Fibroblast of skin of right biceps (primary cell): ENCODE measurements at places on chromosomes 5 and 9.

DNA sequence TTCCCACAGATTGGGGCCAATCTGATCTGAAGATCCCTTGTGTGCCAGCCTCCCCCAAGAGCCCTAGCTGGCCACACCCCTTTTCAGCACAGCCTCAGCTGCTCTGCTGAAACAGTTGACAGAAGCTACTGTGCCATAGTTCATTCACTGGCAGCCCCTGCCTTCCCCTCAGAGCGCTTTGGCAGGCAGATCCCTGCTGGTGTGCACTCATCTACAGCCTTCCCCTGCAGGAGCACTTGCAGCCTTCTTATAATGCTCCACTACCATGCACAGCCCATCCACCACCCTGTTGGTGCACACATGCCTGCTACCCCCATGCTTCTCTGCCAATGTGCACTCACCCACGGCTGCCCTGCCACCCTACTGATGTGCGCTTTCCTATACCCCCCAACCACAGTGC lies 471.3 kb downstream of the MTRR start:
- no peak for DNase-seq

- no peak for DNase-seq
Observed at GRCh38 chr5:10351919-10352318, 1.6 kb upstream of the MARCHF6 start.

GRCh38 chr9:37412431-37413151 lies 9.9 kb upstream of the GRHPR start:
- no peak for DNase-seq

- DNase-seq: no peak
Observed at GRCh38 chr9:121901616-121902015, 191.5 kb downstream of the TTLL11 start.

GRCh38 chr9:86763791-86764190 lies 183.5 kb downstream of the GAS1 start:
- no peak for DNase-seq

GRCh38 chr9:137815256-137816255 lies 62.0 kb upstream of the CACNA1B start:
- no peak for DNase-seq

DNA sequence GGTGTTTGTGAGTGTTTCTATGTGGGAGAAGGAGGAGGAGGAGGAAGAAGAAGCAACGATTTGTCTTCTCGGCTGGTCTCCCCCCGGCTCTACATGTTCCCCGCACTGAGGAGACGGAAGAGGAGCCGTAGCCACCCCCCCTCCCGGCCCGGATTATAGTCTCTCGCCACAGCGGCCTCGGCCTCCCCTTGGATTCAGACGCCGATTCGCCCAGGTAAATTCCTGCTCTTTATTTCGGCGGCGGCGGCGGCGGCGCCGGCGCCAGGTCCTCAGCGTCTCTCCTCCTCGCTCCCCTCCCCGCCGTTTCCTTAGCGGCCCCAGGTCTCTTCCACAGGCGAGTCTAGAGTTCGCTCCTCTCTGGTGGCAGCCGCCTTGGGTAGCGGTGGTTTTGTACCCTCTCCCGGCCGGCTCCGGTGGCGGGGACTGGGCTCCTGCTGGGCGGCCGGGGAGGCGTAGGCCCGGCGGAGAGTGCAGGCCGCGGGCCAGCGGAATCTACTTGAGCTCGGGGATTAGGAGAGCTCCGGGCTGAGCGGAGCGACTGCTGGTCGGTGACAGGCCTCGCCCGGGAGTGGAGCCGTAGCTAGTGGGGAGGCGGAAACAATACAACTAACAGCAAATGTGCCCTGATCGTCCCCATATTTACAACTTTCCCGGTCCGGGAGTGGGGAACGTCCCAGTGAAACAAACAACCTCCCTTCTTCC lies 547 bp downstream of the NIPBL start:
- peak; percentile 61 for DNase-seq

- peak; percentile 38 for DNase-seq
Observed at GRCh38 chr5:37918424-37918823, 78.6 kb upstream of the GDNF start.

DNA sequence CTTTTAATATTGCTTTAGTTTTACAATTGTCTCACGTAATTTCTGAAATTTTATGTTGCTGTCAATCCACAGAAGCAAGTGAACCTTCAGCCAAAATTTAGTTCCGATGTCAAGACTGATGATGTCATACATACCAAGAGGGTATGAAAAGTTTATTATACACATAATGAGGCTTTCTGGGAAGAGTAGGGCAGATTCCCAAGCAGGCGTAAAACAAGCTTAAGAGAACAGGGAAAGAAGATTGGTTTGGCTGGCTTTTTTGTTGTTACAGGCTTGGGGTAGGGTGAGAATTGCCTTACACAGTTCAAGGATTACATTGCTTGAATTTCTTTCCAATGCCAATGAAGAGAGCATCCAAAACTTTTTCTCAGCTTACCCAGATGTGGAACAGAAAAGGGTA lies 1962.9 kb upstream of the CDH6 start:
- DNase-seq: no peak

GRCh38 chr5:91127456-91128081 lies 255.5 kb downstream of the ARRDC3 start:
- no peak for DNase-seq

DNA sequence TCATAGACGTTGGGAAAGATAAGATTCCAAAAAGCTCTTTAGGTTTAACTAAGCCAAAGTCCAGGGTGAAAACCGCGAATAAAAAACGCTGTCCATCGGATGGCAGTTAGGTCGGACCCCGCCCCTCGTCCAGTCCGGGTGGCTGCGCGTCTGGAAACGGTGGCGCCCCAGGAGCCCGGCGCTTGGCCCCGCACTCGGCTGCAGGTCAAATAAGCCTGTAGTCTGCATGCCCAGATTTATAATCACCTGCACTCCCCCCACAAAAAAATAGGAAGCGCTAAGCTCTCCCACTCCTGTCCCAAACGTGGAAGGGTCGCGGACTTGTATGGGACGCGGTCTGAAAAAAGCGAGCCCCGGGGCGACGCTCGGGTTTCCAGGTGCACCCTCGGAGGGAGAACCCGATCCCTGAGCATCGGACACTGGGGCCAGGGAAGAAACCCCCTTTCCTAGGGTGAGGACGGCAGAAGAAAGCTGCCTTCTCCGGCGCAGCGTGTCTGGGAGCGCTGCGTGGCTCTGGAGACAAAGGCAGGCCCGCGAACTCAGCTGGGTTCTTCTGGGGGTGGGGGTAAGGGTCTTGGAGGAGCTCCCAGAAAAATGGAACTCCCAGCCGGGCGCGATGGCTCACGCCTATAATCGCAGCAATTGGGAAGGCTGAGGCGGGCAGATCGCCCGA lies 923 bp upstream of the ZBTB5 start:
- DNase-seq: peak; percentile 89

- no peak for DNase-seq
Observed at GRCh38 chr5:35416217-35416988, 186.1 kb upstream of the PRLR start.

DNA sequence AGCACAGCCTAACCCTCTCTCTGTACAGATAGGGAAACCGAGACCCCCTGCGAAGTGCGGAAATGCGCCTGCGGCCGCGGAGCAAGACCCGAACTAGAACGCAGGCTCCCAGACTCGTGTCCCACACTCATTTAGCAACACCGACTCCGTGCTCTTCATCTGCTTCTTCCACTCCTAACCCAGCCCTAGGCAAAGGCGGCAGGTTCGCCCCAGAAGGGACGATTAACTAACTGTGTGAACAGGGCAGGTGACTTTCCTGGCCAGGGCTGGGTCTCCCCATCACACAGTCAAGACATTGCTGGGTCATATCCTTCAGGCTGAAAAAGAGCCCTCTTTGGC lies 903 bp downstream of the CDX1 start:
- DNase-seq: no peak

GRCh38 chr5:96661855-96662724 lies at the start of gene CAST:
CAST (plus strand) TSS chr5:96662376; CDS start chr5:96662423, 47 bp downstream.
- peak; percentile 82 for DNase-seq

- DNase-seq: peak; percentile 90
Observed at GRCh38 chr9:86925686-86926085, 21.6 kb downstream of the GAS1 start.

DNA sequence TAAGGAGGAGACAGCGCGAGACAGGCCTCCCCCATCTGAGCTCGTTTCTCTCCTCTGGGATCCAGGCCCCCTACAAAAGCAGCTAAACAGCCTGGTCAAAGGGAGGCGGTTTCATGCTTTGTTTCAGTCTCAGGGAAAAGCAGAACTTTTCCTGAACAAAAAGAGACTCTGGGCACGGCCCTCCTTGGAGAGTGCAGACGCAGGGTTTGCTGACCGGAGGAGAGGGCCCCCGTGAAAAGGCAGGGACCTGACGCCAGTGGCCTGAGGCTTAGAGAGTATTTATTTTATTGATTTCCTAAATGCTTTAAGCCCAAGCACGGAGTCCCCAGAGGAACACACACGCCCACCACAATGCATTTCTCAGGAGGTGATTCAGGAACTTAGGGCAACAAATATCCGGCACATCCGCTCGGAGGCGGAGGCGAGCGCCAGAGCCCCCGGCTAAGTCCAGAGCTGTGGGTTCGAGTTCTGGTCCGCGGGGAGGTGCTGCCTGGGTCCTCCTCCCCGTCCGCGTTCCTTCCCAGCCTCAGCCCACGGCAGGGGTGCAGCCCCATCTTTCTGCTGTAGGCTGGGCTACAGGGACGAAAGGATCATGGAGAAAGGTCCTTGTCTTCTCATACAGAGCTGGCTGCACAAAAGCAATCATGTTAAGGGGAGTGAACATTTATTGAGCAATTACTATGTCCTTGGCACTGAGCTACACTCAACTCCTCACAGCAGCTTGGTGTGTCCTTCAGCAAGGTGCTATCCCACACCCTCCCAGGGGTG lies 40.0 kb downstream of the PTGES start:
- DNase-seq: peak; percentile 93

GRCh38 chr9:131574730-131575640 lies 29.7 kb downstream of the PRRT1B start:
- no peak for DNase-seq

DNA sequence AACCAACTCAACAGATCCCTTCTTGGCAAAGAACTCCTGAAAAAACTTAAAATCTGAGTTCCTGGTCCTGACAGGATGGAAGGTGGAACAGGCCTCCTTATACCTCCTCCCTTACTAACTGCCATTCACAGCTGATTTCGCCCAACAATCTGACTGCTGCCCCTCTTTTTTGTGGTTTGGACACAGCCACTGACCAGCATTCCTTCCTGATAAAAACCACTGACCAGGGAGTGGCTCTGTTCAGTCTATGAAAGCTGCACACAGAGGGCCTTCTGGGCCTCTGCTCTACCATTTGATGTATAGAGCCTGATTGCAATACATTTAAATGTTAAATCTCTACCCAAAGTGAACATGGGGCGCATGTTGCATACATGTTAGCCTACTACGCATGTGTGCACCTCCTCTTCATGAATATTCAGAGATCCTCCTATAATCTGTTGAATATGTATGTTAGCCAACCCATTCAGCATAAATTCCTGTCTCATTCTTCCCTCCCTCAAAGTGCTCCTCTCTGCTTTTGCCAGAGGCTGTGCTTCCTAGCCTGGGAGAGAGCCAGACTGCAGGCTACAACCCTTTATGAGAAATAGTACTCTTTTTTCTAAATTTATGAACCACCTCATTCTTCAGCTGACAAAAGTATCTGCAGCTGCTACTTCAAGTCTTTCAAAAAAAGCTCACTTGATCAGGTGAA lies 93.7 kb upstream of the MRPS30 start:
- DNase-seq: no peak

GRCh38 chr5:113608113-113608596 lies 94.7 kb downstream of the YTHDC2 start:
- peak; percentile 35 for DNase-seq

- no peak for DNase-seq
Observed at GRCh38 chr5:168562279-168562678, 16.9 kb downstream of the PANK3 start.

DNA sequence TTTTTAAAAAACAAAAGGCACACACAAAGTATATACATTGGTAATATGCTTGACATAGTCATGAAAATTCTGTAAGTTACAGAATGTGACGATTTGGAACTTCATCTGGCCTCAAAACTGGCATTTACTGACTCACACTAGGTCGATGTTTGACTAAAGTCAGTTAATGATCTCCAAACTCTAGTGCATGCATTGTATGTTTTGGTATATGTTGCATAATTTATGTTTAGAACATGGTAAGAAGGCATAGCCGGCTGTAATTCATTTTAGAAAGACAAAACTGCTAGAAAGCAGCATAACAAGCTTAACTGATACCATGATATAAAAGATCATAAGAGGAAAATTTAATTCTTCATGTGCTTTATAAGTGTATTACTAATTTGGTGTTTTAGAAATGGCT lies 58.6 kb upstream of the RICTOR start:
- DNase-seq: no peak

DNA sequence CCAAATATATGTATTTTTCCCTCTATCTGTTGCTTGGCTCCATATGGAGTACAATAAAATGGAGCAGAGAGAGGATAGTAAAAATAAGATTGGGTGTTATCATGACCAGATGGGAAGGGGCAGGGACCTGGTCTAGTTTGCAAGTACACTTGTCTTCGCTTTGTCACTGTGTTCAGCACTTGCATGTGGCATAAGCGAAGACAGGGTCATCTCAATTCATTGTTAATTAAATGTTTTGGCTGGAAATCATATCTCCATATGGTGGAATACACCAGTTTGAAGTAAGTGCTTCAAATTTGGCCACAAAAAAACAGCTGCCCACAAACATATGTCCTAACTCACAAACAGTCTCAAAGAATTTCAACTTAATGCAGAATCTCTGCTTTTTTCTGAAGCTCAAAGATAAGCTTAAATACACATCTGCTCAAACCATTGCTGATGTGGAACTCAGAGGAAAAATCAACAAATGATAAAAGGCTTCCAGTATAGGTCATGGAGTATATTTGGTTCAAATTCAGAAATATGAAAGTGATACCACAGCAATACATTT lies 865.4 kb downstream of the TLE4 start:
- DNase-seq: no peak

GRCh38 chr5:139167952-139168720 lies 30.0 kb downstream of the SIL1 start:
- DNase-seq: no peak
